Activated CD4-positive, alpha-beta T cell treated with anti-CD3 and anti-CD28 coated beads, Interleukin-2, Interleukin-6, amounts not matched to agents 100 ng/mL and 50 ng/mL, durations not matched to agents 16 hours and 8 hours (primary cell): ENCODE measurements at places on chromosomes 4 and X.

- DNase-seq = no peak
Observed at GRCh38 chr4:40581254-40582140, 48.2 kb downstream of the RBM47 start.

DNA sequence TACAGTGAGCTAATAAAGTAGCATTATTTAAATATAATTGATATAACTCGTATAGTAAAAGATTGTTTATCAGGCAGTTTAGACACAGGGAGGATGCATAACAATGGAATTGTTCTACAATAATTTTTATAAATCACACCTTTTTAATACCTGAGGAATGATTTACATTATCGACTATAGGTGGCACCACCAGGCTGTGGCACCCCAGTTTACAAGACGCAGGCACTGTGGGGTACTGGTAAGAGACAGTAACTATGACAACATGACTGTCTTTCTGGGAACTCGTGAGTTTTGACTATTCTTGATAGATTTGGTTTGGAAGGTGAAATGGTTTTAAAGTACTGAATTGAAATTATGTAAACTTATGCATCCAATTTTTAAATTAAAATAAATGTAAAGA lies 27.1 kb upstream of the STBD1 start:
- peak; percentile 41 for DNase-seq

GRCh38 chr4:184599492-184600135 lies 49.6 kb downstream of the CASP3 start:
- DNase-seq = no peak

DNA sequence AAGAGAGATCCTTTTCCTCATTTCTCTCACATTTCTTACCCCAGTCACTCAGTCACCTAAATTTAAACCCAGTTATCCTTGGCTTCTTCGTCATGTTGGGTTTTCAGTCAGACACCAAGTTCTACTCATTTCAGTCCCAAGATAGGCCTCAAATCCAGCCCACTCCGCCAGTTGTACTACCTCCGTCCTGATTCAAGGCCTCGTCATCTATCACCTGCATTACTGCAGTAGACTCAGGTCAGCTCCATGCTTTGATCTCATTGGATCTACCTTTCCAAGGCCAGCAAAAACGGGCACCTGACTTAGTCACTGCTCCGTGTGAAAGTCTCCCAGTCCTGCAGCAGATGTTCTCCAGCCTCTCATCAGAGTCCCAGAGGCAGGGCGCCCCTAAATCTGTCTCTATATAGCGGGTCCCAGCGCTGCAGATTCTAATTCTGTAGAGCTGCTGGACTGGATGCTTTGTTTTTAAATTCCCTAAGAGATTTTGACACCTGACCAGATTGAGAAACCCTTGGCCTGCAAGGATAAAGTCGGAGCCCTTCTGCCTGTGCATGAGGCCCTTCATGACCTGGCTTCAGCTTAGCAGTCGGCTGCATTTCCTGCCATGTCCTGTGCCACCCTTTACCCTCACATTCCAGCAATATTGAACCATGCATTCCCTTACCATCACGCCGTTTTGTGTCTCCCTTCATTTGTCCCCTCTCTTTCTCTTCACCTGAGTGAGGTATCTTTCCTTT lies 53.7 kb downstream of the ZFX start:
- peak; percentile 21 for DNase-seq

- no peak for DNase-seq
Observed at GRCh38 chrX:74902806-74903205, 22.4 kb downstream of the NEXMIF start.

DNA sequence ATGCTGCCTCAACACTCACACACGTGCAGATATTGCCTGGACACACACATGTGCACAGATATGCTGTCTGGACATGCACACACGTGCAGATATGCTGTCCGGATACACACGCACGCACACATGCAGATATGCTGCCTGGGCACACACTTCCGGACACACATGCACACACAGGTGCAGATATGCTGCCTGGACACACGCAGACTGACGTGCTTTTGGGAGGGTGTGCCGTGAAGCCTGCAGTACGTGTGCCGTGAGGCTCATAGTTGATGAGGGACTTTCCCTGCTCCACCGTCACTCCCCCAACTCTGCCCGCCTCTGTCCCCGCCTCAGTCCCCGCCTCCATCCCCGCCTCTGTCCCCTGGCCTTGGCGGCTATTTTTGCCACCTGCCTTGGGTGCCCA lies 14.7 kb downstream of the FGFRL1 start:
- peak; percentile 42 for DNase-seq

GRCh38 chrX:155056471-155056870 lies 14.5 kb downstream of the CMC4 start:
- DNase-seq = peak; percentile 40

- DNase-seq = no peak
Observed at GRCh38 chr4:39970671-39971640, 6.8 kb downstream of the PDS5A start.
